ENCODE measurements at places on chromosomes 5 and 9.

- no peak for DNase-seq
Observed at GRCh38 chr9:69013382-69013727, 558 bp downstream of the PRKACG start.

- no peak for DNase-seq
Observed at GRCh38 chr9:19809422-19810269, 20.8 kb upstream of the SLC24A2 start.

- no peak for DNase-seq
Observed at GRCh38 chr5:154477382-154478223, 424 bp downstream of the HAND1 start.

DNA sequence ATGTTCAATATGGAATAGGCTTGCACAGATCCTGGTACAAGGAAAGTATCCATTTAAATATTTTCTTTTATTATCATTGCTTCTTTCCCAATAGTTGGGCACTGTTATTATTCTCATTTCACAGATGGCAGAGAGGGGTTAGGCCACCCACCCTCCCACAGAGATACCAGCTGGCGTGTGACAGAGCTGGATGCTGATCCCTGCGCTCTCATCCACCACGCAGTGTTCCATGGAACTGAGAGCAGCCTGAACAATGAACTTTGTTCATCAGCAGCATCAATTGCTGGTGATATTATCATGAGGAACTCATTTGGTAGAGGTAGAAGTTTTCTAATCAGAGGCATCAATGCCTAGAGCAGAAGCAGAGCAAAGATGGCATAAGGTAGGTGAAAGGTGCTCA is 227.9 kb downstream of the ESM1 start:
- no peak for DNase-seq

- DNase-seq = no peak
Observed at GRCh38 chr5:60267907-60268306, 374.4 kb upstream of the PDE4D start.

DNA sequence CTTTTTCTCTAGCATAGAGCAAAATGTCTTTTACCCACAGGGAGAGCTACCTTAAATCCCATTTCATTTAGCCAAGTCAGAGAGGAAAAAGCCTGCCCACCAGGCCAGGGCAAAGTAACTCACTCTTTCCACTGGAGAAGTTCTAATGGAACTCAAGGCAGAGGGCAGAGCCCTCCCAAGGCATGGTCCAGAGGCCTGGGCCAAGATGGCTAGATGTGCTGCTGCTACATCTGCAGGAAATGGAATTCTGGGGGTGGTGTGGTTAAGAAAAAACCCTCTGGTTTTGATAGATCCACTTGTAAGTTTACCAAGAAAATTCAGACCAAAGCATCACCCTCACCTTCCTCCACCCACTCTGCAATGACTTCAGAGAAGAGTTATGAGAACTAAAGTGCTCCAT is 37.3 kb downstream of the CSF2 start:
- DNase-seq = no peak

GRCh38 chr9:85700330-85700729 is 41.4 kb downstream of the AGTPBP1 start:
- no peak for DNase-seq

DNA sequence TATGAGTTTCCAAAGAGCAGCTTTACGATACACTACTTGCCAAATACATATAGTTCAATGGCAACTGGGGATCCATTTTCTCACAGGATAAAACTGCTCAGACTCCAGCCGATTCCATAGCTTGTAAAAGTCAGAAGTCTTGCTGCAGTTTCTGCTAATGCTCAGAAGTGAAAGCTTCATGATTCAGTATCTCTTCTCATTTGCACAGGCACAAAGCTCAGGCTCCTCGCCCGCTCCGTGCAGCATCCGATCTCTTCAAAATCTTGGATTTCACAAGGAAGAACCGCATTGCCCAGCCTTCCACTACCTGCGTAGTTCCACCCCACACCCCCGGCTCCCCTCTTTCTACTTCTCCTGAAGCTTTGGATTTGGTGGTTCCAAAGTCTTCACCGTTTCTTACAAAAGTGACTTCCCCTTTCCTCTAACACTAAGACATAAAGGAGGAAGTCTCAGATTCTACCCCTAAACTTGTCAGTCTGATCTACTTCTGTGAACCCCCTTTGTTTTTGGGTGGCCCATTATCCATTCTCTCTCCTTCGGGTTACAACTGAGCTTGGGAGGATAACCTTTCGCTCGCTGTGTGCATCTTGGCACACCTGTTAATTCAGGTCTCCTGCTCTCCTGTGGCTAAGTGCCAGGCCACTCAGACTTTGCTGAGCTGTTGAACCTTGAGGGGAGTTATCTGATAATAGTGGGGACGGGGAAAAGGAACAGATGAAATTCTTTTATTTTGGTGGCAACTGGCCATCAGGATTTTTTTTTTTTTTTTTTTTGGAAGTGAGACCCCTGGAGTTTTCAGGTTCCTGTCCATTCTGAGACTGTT is 194.1 kb downstream of the GNA14 start:
- no peak for DNase-seq

DNA sequence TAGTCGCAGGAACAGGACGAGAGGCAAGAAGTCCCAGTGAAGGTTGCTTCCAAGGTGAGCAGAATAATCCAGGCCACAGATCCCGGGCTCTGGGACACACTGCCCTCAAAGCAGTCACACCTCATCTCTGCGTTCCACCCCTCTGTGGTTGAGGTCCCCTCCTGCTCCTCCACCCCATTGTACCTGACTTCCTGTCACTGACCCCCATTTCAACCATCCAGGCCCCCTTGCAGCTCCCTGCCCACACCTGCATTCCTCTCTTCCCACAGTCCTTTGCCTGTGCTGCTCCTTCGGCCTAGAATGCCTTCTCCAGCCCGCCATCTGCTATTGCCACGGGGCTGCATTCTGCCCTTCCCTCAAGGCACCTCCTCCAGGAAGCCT is 73.5 kb downstream of the PAX5 start:
- DNase-seq = no peak

DNA sequence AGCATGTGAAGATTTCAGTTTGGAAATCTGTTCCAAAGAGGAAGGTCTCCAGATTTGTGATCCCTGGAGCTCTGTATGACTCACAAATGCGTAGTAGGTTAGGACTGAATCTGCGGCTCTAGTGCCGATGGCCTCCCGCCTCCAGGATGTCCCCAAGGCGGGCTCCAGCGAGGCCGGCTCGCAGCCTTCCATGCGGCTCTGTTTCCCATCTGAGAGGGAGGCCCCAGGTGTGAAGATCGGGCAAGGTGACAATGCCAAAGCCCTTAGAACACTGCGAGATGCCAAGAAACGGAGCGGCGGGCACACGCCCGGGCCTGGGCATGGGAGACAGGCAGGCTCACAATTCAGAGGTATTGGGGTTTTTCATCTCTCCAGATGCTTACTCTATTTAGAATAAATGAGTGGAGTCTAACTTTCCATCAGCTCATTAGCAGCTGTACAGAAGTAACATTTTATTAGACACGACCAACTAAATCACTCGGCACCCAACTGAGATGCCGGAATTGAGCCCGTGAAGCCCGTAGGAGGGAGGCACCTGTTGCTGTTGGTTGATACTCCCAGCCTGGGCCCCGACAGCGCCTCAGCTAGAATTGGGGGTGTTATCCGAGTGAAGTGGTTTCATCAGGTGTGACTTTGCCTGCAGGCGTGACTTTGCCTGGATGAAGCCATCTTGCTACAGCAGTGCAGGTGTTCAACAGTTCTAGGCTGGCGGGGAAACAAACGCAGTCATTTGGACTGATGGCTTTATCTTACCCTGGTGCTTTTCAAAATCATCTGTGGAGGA is 7.4 kb upstream of the MRPS2 start:
- no peak for DNase-seq

DNA sequence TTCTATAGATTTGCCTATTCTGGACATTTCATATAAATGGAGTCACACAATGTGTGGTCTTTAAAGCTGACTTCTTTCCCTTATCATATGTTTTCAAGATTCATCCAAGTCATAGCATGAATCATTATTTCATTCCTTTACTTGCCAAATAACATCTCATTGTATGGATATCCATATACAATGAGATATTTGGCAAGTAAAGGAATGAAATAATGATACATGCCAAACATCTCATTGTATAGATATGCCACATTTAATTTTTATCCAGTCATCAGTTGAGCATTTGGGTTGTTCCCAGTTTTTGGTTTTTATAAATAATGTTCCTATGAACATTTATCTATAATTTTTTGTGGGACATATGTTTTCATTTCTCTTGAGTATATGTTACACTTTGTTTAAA is 20.5 kb upstream of the OR2K2 start:
- no peak for DNase-seq

- no peak for DNase-seq
Observed at GRCh38 chr5:135657536-135658305, 78.9 kb upstream of the CXCL14 start.

DNA sequence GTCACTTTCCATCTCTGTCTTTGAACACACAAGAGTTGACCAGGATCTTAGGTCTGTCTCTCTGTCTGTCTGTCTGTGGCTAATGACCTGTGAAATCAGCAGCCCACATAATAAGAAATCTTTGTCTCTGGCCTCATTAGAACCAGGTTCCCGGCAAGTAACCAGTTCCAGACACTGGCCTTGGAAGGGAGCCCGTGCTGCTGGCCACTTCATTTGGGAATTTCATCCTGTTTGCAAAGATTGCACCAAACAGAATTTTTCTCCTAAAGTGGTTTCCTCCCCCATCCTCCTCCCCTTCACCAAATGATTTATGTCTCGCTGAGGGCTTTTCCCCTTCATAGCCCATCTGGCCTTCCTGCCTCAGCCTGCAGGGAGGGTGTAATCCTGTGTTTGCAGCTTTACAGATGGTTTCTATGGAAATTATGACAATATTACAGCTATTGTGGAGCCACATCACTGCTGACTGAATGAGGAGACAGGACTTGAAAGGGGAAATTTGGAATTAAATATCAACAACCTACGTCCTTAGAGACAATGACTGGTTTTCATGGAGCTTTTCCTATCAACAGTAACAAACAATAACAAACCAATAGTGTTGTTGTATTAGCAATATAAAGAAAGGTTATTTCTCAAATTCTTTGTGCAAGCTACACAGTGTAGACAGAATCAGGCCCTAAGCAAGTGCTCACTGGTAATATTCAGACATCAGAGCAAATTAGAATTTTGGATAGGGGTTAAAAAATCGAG is 25.7 kb downstream of the DPYSL3 start:
- no peak for DNase-seq

DNA sequence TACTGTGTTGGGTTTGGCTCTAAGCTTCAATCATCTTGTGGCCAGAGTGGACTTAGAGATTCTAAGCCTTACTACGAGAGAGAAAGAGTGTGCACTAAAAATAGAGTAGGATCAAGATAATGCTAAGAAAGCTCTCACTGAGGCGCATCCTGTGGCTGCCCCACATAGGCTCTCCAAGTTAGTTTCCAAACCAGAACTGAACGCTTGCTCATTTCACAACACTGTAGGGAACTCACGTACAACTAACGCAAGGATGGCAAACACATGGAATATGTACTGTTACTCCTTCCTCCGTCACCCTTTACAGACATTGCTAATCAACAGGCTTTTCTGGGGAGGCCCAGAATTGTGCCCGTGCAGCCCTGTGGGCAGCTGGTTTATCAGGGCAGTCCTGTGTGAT is 90.9 kb downstream of the EQTN start:
- DNase-seq = no peak

DNA sequence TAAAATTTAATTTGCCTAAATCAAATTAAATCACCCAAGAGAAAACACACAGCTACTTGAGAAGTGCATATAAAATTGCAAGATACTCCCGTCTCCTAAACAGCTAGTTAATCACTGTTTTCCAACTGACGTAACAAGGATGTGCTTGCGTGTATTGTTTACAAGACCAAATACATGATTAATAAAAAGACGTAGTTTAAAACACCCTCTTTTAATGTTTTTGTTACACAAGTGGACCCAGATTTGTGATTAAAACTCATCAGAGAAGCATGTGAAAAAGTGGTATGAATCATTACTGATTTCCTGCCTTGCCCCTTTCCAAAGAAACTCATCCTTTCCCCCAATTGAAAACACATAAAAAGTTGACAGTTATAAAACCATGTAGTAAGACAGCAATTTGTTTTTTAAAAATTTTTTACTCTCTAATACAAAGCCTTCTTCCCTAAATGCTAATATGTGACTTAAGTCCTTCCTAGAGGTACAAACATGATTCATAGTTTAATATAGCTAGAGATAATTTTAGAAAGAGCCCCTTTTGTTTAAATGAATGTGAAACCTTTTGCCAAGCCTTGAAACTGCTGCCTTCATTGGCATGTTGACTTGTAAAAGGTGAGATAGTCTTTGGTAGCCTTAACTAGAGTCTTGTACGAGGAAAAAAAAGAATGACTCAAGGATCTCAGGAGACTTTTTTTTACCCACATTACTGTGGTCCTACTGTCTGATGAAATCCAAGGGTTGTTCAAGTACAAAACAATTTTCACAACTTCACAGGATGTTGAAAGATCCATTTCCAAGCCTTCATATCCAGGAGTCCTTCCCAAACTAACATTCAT is 61.4 kb upstream of the FST start:
- no peak for DNase-seq

- peak; percentile 87 for DNase-seq
Observed at GRCh38 chr9:131237931-131238401, 38.3 kb downstream of the FAM78A start.

DNA sequence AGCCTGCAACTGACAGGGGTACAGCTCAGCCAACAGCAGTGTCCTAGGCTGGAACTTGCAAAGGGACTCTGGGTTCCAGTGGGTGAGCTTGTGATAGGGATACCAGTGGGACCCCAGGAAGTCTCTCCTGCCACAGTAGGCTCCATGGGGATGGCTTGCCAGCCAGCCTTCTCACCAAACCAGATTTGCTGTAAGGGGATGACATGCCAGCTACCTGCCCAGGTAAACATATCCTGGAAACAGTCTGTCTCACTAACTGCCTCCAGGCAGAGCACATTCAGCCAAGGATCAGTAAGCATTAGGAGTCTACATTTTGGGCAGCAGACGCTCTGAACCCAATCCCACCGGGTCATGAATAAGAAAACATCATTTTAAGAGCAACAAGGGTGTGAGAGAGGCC is 49.9 kb downstream of the SIL1 start:
- DNase-seq = no peak

GRCh38 chr9:38254756-38255155 is 137.7 kb upstream of the ALDH1B1 start:
- no peak for DNase-seq

DNA sequence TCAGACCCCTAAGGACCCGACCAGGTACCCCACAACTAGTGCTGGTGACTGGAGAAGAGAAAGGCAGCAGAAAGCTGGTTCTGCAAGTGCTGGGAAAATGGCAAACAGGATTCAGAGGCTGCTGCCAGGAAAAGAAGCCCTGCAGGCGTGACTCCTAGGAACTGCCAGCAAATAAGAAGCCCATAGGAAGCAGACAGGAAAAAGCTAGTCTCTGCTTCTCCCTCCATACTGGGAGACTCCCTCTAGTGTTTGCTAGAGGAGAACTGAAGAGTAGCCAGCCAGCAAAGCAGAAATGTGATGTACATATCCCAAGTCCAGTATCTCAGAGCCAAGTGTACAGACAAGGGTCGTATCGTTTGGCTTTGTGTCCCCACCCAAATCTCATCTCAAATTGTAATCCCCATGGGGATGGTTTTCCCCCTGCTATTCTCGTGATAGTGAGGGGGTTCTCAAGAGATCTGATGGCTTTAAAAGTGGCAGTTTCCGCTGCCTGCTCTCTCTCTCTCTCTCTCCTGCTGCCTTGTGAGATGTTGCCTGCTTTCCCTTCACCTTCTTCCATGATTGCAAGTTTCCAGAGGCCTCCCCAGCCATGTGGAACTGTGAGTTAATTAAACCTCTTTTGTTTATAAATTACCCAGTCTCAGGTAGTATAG is 38.1 kb upstream of the TUSC1 start:
- DNase-seq = no peak

All from stimulated activated CD4-positive, alpha-beta T cell treated with anti-CD3 and anti-CD28 coated beads, TNF-alpha, amount 100 ng/mL, for 24 hours (primary cell).